Stimulated activated CD4-positive, alpha-beta T cell treated with anti-CD3 and anti-CD28 coated beads, Interleukin-12 subunit alpha, Interleukin-12 subunit beta, amount 100 ng/mL, for 24 hours (primary cell): ENCODE measurements at places on chromosomes 1 and 21.
A peak's percentile ranks its signal among the peaks of the same experiment; 100 is the strongest.

DNA sequence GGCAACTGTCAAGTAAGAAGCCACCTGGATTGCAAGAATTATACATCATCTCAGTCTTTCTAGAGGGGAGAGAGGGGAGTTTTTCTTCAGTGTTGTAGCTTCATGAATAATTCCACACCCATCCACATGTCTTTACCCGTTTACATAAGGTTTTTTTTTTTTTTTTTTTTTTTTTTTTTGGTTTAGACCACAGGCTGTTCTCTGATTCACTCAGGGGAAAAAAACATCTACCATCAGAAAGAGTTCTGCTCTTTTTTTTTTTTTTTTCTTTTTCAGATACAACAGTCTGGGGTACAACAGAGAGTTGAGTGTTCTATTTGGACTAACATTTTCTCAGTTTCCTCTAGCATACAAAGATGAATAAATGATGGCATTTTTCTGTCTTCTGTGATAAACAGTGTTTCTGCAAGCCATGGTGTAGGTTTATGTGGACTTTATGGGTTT lies 4.9 kb upstream of the KIF14 start:
- DNase-seq: no peak

GRCh38 chr1:37258068-37258467 lies 216.3 kb upstream of the ZC3H12A start:
- no peak for DNase-seq

DNA sequence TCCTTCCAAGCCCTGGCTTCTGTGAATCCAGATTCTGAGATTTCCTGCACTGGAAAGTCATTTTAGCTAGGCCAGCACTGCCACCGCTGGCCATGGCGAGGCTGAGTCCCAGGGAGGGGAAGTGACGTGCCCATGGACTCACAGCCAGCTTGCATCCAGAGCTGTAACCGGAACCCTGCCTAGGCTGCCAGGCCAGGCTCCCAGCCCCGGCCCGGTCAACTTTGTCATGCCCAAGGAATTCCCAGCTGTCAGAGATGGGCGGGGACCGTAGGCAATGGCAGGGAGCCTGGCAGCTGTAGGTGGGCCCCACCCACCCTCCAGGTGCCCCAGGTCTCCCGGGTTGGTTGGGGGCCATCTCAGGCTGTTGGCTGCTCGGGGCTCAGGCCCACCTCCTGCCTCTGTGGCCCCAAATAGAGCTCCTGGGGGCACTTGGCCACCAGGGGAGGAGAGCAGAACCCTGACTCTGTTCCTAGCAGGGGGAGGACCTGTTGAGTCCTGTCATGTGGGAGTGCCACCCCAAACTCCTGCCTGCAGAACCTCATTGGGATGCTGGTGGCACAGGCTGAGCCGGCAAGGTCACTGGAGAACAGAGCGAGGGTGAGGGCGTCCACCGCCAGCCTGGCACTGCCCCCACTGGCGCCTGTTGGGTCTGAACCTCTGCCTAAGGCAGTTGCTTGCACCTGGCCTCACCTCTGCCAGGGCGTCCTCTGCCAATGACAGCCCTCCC lies 57.8 kb downstream of the FOXO6 start:
- no peak for DNase-seq

DNA sequence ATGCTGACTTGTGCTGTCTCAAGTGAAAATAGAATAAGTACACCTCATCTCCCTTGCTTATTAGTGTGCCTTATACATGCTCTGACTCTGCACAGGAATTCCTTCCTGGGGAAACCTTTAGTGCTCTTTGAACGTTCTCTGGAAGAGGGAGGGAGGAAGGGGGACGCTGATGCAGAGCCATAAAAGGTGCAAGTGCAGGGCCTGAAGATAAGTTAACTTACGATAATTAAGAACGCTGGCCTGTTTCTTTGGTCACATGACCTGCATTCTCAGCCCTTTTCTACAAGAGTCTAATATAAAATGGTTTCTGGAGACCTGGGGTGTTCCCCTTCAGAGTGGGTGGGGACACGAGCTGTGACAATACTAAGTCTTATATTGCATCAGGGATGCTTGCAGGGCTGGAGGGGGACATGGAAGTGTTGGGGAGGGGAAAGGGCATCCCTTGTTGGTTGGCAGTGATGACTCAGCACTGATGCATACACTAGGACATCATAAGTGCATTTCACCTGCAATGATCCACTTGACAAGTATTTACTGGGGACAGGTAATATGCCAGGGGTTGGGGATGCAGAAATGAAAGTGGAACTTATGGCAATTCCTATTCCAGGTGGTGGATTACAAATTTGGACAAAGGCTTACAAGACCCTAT lies 26.3 kb upstream of the KIAA0040 start:
- DNase-seq: no peak

GRCh38 chr1:116733476-116734365 lies 20.5 kb upstream of the CD2 start:
- DNase-seq: no peak

GRCh38 chr1:51760872-51761271 lies 117.7 kb downstream of the NRDC start:
- DNase-seq: no peak

GRCh38 chr1:204975568-204976235 lies 67.3 kb upstream of the CNTN2 start:
- DNase-seq: peak; percentile 5

DNA sequence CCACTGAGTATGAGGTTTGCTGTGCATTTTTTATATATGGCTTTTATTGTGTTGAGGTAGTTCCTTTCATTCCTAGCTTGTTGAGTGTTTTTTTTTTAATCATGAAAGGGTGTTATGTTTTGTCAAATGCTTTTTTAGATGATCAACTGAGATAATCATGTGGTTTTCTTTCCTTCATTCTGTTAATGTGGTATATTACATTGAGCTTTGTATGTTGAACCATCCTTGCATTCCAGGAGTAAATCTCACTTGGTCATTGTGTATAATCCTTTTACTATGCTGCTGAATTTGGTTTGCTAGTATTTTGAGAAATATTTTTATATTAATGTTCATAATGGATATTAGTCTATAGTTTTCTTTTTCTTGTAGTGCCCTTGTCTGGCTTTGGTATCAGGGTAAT lies 11.1 kb upstream of the ZBTB40 start:
- DNase-seq: no peak

- no peak for DNase-seq
These were observed 15.2 kb downstream of the PTPRF start for GRCh38 chr1:43545695-43546387.

- no peak for DNase-seq
These were observed 85.6 kb upstream of the TTC39A start for GRCh38 chr1:51415963-51416362.

DNA sequence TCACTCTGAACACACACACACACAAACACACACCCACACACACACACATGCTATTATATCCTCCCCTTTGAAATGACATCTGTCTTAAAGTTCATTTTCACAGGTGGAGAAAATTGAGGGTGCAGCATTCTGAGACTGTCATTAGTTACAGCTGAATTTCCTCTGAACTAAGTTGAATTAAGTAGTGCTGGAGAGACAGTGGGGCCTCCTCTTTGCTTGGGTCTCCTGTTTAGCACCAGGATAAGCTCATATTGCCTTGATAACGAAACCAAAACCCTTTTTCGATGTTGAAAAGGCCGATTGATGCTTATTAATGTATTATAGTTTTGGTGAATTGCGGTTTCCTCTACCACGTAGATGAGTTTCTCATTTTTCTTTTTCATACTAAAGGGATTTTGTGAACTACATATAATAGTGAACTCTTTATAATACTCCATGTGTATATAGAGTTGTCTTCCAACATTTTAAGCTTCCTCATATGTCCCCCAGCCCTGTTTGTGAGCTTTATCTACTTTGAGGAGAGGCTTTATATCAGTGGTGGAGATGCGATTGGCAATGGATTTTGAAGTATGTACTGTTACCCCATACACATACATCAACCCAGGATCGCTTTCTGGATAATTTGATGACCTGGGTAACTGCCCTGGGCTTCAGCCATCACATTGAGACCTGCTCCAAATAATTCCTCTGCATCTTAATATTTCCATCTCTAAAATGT lies 17.4 kb downstream of the DYNLT5 start:
- DNase-seq: no peak

DNA sequence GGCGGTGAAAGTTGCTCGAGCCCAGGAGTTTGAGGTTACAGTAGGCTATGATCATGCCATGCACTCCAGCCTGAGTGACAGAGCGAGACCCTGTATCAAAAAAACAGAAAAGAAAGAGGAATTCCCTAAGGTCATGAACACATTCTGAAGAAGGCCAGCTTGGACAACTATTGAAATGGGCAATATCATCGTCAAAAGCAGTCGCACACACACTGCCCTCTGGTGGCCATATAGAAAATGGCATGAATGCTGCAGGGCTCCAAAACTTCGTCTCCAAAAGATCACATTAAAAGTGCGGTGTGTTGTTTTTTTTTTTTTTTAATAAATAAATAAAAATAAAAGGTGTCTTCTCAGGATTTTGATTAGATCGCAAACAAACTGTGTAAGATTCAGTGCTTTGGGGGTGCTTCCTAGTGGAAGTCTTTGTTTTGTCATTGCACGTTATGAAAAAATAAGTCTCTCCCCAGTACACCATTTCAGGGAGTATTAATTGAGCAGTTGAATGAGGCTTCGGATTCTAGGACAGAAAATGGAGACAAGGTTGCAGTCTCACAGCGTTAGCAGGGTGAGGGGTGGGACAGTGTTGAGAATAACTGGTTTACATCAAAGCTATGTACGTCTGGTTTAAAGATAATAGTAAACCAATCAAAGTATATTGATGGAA lies 87.5 kb upstream of the FMN2 start:
- DNase-seq: no peak

- DNase-seq: no peak
These were observed 18.0 kb downstream of the TRIM62 start for GRCh38 chr1:33163621-33164519.

- DNase-seq: no peak
These were observed 40.7 kb downstream of the NME7 start for GRCh38 chr1:169326956-169327268.

DNA sequence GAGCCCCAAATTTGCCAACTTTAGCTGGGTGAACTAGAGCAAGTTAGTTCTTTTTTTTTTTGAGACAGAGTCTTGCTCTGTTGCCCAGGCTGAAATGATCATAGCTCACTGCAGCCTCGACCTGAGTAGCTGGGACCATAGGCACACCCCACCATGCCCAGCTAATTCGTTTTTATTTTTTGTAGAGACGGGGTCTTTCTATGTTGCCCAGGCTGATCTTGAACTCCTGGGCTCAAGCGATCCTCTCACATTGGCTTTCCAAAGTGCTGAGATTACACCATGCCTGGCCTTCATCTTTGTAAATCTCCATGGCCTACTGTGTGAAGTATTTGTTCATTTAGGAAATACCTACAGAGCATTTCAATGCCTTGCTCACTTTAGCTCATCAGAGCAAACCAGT lies 105.6 kb upstream of the SLC44A3 start:
- DNase-seq: no peak

DNA sequence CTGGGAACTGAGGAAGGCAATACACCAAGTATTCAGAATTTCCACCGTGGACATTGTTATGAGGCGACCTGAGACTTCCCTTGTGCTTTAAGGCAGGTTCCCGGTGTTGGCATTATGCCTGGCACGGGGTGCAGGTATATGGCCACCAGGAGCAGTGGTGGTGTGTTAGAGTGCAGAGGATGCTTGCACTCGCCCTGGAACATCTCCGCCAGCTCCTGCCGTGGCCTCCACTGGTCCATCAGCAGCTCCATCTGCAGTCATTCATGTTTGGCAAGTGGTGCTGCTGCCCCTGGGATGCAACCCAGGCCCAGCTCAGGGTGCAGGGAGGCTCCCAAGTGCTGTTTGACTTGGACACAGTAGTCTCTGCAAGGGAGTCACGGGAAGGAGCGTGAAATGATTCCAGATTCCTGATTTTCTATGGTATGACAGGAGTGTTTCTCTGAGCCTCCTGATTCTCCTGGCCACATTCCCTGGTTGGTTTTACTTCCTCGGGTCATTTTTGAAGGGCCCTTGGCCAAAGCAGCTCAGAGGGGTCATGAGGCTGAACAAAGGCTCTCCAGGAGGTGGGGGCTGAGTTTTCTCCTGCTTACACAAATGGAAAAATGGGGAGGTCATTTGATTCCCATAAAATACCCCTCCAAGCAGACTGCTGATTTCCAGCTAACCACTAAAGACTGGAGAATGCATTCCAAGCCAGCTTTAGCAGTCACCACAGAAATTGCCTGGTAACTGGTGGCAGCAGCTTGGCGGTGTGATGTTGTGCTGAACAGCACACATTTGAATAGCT lies 60.4 kb upstream of the PSEN2 start:
- no peak for DNase-seq

- DNase-seq: no peak
These were observed 5.5 kb downstream of the SDCCAG8 start for GRCh38 chr1:243261390-243261789.

- no peak for DNase-seq
These were observed 3.2 kb upstream of the SAMD13 start for GRCh38 chr1:84298328-84298683.

GRCh38 chr1:172966844-172967540 lies 83.7 kb downstream of the TNFSF18 start:
- DNase-seq: no peak

DNA sequence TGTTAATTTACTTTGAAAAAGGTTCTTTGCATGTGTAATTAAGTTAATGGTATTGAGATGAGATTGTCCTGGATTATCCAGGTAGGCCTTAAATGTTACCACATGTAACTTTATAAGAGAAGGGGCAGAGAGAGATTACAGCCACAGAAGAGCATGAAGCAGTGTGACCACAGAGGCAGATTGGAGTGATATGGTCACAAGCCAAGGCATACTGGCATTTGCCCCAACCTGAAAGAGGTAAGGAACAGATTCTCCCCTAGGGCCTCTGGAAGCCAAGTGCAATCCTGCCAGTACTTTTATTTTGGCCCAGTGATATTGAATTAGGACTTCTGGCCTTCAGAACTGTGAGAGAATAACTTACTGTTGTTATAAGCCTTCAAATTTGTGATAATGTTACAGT lies 23.0 kb downstream of the RNF2 start:
- no peak for DNase-seq

DNA sequence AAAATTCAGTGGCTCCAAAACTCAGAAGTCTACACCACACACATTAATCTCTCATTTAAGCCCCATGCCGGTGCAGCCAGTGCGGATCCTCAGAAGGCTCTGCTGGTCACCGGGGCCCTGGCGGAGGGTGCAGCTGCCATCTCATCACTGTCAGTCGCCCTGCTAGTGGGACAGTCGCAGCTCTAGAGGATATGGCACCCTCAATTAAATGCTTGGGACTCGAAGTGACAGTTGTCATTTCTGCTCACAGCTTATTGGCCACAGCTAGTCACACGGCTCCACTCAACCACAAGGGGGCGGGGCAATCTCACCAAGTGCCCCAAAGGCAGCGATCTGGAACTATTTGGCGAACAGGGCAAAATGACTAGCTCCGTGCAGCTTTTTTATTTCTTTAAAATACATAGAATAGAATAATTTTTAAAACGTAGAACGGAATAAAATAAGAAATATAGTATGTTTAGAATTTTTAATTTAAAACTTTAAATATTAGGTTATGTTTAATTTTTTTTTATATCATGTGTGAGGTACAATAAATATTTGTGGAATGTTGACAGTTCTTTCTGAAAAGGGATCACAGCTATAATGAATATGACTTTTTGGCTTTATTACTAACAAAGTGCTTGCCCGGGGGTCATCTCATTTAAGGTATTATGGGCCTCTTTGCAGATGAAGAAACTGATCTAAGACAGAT lies 8.0 kb upstream of the MAN1C1 start:
- peak; percentile 72 for DNase-seq
